ENCODE measurements at places on chromosomes 3 and 15.

DNA sequence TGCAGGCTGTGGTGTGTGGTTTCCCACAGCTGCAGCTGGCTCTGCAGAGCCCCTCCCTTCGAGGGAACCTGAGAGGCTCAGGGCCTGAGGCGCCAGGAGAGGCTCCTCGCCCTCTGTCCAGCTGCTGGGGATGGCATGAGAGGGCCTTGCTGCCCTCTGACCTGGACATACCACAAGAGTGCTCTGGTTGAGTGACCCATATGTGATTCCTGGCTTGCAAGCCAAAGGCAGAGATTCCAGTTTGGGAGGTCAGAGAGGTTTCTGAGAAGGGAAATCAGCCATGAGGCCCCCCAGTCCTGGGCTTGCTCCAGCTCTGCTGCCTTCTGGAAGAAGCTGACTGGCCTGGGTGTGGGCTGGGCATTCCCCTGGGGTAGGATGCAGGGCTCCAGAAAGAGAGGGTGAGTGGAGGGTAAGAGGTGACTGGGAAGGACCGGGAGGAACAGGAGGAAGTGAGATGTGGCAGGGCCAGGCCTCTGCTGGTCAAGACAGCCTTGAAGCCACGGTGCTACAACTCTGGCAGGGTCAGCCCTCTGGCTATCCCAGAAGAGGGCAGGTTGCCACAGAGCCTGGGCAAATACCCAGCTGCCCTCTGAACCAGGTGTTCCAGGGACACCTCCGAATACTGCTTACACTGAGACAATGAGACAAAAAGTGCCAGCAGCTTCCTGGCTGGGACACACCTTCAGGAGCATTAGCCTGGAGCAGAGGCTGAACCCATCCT lies 16.0 kb upstream of the SRP14 start:
- no peak for DNase-seq

- no peak for DNase-seq
These were observed 116.1 kb upstream of the SLC7A14 start for GRCh38 chr3:170701696-170702678.

- no peak for DNase-seq
These were observed 11.2 kb downstream of the BOC start for GRCh38 chr3:113222451-113223086.

DNA sequence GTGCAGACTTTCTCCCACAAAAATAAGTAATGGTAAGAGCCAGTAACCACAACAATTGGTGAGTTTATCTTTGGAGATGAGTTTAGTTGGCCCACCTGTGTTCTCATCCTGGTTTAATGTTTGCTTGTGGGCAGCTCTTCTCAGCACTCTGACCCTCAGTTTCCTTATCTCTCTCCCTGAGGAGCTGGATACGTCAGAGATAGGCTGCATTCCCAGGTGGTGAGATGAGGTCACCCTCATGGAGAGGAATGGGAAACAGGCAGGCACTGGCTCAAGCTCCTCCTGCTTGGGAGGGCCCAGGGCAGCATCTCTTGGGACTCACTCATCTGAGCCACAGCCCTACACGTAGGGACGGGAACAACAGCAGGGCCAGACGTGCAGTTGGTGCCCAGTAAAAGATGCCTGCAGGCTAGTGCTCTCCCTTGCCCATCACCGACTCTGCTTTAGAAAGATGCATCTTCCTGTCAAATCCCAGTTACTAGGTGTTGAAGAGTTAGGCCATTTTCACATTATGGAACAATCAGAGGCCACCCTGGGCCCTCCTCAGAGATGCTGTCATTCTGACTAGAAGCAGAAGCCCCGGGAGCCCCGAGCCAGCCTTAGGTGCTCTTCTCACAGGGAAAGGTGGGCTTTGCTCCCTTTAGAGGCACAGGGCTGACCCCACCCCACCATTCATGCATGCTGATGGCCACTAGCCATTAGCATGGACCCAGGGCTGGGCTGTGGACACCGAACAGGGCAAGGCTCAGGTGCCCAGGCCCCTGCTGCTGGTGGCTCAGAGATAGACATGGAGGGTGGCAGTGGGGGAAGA lies 59.7 kb downstream of the GRIP2 start:
- DNase-seq, result peak; percentile 49

DNA sequence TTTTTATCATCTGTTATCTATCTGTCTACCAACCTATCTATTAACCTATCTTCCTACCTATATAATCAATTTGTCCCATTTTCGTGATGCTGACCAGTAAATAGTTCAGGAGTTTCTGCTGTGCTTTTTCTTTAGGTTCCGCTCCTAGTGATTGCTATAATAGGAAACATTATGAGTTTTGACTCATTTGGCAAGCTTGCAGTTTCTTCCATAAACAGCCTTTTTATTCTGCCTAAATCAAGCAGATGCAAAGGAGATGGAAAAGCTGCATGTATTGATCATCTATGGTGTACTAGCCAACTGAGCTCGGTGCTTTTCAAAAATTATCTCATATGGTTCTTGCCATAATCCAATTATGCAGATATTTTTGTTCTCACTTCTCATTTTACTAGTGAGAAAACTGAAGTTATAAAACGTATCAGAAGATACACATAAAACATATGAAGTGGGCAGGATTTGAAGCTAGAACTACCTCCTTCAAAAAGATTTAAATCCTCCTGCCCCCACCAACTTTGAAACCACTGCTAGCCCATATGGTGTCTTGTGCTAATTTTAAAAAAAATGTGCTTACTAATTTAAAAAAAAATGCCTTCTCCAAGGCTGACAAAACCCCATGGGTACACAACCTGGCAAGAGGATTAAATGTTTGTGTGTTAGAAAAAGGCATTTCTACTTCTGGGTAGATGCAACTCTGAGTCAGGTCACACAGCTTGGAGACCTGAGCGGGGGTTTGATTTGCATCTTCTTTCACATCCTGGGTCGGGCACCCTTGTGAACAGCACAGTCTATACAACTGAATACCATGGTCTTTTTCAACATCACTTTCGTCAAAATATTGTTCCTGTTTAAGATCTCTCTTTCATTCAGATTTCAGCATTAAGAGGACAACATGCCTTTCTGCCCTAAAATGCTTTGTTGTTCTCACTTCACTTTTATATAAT lies 267.0 kb downstream of the CHL1 start:
- no peak for DNase-seq

DNA sequence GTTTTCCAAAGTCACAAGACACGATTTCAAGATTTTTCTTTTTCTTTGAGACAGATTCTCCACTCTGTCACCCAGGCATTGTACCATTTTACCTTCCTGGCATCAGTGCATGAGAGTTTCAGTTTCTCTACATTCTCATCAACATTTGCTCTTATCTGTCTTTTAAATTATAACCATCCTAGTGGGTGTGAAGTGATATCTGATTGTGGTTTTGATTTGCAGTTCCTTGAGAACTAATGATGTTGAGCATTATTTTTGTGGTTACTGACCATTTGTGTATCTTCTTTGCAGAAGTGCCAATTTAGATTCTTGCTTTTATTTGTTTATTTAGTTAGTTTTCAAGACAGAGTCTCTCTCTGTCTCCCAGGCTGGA lies 41.2 kb downstream of the ADIPOQ start:
- DNase-seq, result no peak

DNA sequence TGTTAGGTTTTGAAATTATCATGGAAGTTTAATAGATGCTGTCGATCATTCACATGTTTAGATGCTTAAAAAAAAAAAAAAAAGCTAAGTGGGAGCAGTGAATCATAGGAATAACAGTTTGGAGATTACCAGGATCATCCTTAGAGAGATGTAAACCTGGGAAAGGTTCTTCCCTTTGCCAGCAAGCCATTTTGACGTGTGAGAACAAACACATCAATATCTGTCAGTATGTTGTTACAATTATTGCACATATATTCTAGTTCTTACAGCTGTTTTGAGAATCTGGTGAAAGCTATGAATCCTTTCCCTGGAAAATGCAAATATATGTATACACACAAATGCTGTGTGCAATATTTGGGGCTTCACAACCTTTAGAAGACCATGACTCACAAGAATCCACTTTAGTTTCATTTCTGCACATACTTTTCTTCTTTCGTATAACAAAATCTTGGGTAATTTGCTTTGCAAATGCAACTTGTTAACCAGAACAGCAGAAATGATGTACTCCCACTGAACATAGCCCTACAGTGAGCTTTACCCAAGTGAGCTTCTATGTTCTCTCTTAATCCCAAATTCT lies 12.0 kb downstream of the NFKBIZ start:
- DNase-seq, result no peak

DNA sequence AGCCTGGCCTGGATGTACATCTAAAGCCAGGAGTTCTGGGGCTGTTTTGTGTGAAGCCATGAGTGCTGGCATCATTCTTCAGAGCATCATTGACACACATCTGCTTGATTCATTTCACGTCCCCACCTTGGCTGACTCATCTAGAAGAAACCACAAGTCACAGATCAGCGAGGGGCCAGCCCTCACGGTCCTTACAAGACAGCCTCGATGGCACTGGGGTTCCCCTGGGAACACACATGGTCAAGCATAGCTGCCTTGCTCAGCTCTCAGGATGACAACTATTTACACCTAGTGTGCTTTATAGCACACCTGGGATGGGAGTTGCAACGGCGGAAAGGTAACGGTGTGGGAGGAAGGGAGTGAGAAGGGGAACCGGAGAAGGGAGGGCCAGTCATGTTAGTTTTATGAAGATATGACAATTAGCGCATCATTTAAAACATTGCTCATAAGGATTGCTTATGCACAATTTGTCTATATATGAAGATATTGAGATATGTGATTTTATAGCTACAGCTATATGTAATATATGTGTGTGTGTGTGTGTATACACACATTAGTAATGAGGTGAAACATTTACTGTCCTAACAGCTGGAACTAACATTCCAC lies 227.1 kb downstream of the RPLP1 start:
- no peak for DNase-seq

DNA sequence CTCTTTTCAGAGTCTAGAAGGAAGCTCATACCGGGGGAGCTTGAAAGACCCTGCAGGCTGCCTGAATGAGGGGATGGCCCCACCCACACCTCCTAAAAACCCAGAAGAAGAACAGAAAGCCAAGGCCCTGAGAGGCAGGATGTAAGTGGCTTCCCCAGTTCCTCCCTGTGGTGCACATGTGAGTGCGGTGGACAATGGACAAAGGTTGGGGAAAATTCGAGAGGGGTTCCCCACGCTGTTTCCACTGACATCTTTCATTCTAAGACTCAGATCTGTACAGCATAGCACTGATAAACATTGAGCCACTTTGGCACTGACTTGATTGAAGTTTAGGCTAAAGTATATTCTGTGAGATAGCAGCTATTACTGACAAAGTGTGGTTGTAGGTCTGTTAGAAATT lies 79.5 kb upstream of the UMPS start:
- DNase-seq, result no peak

DNA sequence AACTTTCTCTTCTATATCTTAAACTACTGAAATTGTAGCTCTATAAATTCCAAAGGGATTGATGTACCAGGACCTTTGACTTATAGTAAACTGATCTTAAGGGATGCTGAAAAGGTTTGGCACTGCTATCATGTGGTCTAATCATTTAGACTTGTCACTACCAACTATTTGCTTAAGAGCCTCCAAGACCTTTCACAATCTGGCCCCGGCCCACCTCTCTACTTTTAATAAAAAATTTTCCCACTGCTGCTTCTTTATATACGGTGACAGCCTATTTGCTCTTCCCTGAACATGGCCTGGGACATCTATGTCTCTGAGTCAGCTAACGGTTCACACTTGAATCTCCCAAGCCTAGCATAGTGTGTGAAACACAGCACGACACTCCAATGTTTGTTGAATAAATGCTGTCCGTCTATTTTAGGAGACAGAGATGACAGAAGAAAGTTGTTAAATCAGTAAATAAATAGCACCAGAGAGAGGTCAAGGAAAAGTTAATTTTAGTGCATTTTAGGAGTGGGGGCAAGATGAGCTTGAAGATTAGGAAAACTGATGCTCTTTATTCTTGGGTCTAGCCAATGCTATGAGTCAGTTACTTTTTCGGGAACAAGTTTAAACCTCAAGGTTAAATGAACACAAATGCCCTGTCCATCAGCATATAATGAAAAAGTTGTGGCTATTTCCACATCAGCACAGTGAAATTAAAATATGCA lies 212.9 kb downstream of the TIGIT start:
- DNase-seq, result peak; percentile 73

DNA sequence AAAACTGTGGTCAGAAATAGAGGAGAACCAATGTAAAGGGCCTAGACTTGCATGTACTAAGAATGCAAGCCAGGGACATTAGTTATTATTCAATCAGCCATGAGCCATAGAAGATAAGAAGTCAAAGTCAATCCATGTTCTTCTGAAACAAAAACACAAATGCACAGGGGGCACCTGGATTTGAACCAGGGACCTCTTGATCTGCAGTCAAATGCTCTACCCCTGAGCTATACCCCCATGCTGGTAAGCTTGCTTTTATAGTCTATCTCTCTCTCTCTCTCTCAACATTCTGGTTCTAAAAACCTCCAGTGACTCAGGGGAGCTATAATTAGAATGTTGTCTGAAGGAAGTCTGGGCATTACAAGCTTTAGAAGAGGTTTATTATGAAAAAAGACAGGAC lies 85.6 kb upstream of the ACP3 start:
- DNase-seq, result peak; percentile 69

DNA sequence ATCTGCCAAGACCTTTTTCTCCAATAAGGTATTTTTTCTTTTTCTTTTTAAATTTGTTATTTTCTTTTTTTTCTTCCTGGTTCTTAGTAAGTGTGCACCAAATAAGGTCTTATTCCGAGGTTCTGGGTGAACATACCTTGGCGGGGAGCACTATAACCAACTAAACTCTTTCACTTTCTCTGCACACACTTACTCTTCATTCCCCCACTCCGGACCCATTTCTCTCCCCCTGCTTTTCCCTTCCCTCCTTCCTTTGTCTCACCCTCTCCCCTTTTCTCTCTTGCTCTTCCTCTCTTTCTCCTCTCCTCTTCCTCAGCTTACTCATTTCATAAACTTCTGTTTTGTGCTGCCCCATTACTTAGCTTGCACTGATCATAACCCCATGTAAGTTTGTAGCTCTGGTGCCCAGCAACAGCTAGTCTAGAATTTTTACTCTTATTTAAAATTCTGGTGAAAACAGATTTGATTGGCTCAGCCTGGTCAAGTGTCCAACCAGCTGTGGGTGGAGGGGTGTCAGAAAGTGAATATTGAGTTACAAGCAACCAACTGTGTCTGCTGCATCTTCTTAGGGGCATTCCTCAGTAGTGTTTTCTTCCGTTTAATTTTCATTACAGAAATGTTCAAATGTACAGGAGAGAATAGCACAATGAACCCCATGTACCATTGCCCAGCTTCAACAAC lies 297.5 kb downstream of the SHQ1 start:
- no peak for DNase-seq

DNA sequence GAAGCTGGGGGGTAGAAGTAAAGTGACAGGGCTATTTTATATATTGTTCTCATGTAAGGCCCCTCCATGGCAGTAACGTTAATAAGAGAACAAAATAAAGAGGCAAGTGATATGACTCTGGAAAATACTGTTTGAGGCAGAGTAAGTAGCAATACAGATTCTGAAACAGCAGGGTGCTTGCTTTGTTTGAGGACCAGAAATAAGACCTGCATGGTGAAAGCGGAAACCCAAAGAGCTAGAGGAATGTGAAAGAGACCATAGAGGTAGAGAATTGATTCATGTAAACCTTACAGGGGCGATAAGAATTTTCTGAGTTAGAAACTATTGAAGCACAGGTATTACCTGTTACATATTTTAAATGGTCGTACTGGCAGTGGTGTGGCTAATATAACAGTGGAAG lies 1517.1 kb downstream of the SI start:
- no peak for DNase-seq

- DNase-seq, result peak; percentile 33
These were observed 4.0 kb downstream of the TLE3 start for GRCh38 chr15:70093481-70094319.
